ENCODE measurements at places on chromosomes 4 and X.

GRCh38 chrX:153029162-153029561 is 27.1 kb upstream of the PNMA3 start:
- DNase-seq, result no peak

DNA sequence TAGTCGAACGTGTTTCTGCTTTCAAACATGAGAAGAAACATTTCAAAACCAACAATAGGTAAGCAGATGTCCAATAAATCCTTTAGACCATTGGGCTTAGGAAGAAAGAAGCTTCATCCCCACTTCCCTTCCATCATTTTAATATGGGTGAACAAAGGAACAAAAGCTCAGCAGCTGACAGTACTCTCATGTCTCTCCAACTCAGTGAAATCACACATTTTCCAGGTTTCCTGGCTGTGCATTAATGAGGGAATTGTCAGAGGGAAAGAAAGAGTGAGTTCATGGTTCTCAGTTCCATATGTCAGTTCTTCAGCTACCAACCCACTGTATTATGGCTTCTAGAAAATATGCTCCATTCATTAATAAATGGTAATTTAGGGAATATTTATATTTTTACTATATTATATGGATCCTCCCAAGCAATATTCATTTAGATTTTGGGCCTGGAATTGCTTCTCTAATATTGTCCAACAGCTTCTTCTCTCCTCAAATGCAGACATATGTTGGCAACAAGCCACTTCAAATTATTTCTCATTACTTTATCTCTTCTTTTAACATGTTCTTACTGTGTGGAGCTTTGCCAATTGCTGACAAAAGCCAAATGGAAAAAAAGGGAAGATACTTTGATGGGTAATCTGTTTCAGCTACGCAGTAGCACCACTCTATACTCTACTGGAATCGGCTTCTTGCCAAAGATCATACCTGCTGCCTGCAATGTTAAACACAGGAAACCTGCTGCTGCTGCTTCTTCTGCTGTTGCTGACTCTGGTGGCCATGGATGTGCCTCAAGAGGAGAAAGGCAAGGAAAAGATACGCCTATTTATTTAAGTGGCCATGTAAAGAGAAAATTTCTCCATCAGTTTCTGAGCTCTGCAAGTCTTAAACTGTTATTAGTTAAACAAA is 1757.6 kb downstream of the ARAP2 start:
- DNase-seq, result no peak

GRCh38 chr4:143502231-143502630 is 11.3 kb upstream of the SMARCA5 start:
- no peak for DNase-seq

GRCh38 chrX:130260316-130260715 is 8.4 kb downstream of the ZNF280C start:
- DNase-seq, result no peak

GRCh38 chrX:8845060-8845459 is 43.9 kb upstream of the FAM9A start:
- peak; percentile 34 for DNase-seq

- DNase-seq, result peak; percentile 33
Observed at GRCh38 chrX:109716431-109717028, 16.5 kb downstream of the ACSL4 start.

DNA sequence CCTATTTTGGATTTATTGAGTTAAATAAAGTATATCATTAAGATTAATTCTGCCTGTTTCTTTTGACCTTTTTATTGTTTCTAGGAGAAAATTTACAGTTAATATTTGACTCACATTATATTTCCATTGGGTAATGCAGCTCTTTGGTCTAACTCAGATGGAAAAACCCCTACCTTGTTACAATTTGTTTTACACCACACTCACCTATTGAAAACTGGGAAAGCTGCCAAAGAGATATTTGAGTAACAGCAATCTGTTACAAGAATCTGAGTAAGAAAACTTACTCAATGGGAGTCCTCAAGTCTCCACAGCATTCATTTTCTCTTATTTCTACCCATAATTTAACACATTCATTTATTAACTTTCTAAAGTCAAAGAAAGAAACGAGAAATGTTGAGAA is 108.0 kb upstream of the TLL1 start:
- peak; percentile 16 for DNase-seq

- DNase-seq, result peak; percentile 28
Observed at GRCh38 chr4:152255437-152255836, 280.5 kb downstream of the FBXW7 start.

- no peak for DNase-seq
Observed at GRCh38 chrX:155662282-155662681, 49.5 kb upstream of the TMLHE start.

GRCh38 chrX:72097098-72097497 is 34.6 kb downstream of the RTL5 start:
- no peak for DNase-seq

DNA sequence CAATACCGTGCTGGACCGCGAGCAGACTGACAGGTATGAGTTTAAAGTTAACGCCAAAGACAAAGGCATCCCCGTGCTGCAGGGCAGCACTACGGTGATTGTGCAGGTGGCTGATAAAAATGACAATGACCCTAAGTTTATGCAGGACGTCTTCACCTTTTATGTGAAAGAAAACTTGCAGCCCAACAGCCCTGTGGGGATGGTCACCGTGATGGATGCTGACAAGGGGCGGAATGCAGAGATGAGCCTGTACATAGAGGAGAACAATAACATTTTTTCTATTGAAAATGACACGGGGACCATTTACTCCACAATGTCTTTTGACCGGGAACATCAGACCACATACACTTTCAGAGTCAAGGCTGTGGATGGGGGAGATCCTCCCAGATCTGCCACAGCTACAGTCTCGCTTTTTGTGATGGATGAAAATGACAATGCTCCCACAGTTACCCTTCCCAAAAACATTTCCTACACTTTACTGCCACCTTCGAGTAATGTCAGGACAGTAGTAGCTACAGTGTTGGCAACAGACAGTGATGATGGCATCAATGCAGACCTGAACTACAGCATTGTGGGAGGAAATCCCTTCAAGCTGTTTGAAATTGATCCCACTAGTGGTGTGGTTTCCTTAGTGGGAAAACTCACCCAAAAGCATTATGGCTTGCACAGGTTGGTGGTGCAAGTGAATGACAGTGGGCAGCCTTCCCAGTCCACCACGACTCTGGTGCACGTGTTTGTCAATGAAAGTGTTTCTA is 3.2 kb downstream of the PCDH7 start:
- peak; percentile 5 for DNase-seq

DNA sequence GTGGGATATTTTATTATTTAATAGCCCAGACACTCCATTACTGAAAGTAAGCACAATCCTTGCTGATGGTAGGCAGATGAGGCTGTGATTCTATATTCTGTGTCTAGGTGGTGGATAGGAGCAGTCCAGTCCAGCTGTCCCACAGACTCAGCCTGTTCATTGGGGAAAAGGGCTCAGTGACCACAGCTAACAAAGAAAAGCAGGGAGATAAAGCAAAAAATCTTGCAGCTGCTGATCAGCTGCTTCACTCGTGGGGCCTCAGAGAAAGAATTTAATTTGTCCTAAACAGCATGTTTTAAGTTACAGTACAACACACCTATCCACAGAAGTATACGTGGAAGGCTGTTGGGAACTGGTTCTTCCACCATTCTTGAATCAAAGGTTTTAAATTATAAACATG is 40.7 kb upstream of the ANK2 start:
- no peak for DNase-seq

DNA sequence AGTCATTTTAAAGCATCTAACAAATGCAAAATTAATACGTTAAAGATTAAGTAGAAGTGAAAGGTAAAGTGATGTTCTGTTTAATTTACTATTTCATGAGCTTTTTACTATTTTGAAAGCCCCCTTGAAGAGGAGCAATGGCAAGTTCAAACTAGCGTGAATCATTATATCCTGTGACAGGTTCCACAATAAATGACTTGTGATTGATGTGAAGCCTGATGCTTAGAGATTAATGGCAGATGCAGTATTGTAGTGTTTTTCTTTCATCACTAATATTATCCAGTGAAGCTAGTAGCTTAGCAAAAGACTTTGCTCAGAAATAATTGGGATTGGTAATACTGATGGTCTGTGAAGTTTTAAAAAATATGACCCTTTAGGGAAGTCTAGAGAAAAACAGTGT is 57.3 kb downstream of the STOX2 start:
- DNase-seq, result no peak

DNA sequence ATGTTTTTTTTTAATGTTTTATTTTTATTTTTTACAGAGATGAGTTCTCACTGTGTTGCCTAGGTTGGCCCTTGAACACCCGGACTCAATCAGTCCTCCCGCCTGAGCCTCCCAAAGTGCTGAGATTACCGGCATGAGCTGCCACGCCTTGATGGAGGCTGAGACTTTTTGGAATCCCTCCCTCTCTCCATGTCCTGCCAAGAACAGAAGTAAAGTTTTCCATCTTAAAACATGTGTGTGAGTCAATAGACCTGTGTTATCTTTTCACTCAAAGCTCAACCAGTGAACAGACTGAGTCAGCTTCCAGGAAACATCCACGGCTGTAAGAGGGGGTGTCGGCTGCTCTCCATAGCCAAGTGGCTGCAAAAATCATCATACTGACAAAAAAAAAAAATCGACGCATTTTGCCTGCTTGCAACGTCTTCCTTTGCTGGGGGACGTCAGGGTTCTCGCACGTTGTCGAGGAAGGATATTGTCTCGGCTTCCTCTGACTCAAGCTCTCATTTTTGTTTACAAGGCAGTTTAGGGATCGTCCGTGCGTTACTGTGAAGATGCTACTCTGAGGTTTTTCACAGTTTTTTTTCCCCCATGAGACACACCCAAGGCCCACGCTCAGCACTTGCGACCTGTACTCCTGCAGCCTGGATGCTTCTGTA is 10.0 kb upstream of the ASMTL start:
- peak; percentile 66 for DNase-seq

GRCh38 chrX:12548341-12548740 is 242.9 kb upstream of the PRPS2 start:
- no peak for DNase-seq

GRCh38 chrX:149871940-149872339 is 9.0 kb upstream of the MAGEA8 start:
- DNase-seq, result peak; percentile 4

Data from astrocyte of the hippocampus (primary cell).